ENCODE measurements at places on chromosomes 2 and 18.

DNA sequence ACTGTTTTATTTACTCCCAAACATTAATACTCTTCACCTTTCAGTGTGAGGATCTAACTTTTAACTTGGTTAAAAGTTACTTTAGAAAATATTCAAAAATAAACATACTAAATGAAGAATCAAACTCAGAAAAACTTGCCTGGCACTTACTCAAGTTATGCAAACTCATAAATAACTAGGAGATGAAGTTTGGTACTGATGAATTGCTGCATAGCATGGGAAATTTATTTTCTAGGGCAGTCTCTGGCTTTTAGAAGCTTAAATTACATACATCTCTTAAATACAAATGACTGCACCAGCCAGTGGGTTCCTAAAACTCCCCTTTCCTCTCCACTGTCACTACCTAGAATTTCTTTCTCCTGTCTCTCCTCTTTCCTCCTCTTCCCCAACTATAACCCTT is 46.7 kb upstream of the CREB1 start:
- no peak for DNase-seq

DNA sequence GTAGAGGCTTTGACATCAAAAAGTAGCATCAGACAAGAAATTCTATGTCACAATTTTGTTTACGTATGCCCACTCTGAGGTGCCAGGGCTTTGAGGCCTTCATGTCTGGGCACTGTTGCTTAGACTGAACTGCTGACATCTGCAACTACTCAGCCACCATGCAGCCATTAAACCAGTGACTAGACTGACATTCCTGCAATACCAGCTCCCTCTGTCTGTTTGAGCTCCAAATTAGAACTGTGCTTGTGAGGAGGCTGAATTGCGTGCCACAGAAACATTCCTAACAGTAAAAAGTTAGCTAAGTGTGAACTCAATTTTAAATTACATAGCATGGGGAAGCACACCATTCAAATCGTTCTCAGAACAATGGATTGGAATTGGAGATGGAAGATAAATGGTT is 163.2 kb downstream of the INSIG2 start:
- no peak for DNase-seq

- peak; percentile 91 for DNase-seq
These were observed 17.1 kb downstream of the HS6ST1 start for GRCh38 chr2:128301501-128301966.

- no peak for DNase-seq
These were observed 82.6 kb downstream of the MBP start for GRCh38 chr18:77049938-77050337.

- DNase-seq = no peak
These were observed 2.0 kb downstream of the SDC1 start for GRCh38 chr2:20222769-20223406.

DNA sequence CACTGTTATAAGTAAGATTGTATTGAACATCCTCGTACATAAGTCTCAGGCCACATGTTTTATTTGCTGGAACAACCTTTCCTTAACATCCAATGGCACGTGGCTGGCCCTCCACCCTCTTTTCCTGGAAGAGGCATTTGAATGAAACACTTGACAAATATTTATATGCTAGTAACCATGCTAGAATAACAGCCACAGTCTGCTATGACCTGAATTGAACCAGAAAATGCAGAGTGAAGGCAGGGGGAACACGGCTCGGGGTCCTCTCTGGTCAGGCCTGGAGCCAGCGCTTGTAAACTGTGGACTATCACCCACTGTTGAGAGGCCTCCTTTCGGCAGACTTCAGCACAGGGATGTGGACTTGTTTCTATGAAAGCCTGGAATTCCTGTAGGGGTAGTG is 198.2 kb upstream of the COPS8 start:
- DNase-seq = peak; percentile 62

- no peak for DNase-seq
These were observed 134.1 kb downstream of the KCNH7 start for GRCh38 chr2:162704496-162704895.

DNA sequence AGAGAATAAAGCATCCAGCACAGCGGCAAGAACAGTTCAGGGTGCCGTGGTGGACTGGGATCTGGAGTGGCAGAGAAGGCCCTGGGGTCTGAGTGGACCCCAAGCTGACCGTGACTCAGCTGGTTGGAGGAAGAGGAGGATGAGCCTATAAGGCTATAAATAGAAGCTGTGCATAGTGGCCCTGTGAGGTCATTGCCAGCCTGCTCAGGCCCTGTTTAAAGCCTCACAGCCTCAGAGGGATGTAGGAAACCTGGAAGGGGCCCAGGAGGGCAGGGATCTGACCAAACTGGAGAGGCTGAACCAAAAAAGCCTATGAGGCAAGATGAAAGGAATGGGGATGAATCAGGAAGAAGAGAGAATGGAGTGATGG is 11.3 kb upstream of the DES start:
- peak; percentile 82 for DNase-seq
